Stimulated activated CD8-positive, alpha-beta memory T cell treated with anti-CD3 and anti-CD28 coated beads, Interleukin-7, amount 100 ng/mL, for 24 hours (primary cell): ENCODE measurements at places on chromosomes 5 and 9.

- no peak for DNase-seq
These were observed 8.8 kb upstream of the ASB6 start for GRCh38 chr9:129650680-129651235.

DNA sequence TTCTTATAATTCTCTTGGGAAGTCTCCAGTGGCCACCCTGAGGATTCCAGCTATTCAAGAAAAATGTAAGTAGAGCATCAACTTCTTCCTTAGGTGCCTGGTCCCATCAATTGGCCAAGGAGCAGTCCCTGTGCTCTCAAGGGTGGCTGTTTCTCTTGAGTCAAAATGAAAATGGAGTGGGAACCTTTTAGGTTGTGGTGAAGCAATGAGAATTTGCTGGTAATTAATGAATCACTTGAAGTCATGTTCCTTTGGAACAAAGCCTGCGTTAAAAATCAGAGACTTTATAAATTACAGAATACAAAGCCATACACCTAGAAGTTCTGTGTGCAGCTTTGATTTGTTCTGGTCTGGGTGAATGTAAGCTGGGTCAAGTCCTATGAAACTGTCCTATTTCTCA, 48.9 kb downstream of the IL31RA start:
- DNase-seq: no peak

GRCh38 chr5:150271923-150272322, 17.6 kb downstream of the CAMK2A start:
- DNase-seq: no peak

- DNase-seq: no peak
These were observed 28.6 kb downstream of the RASGEF1C start for GRCh38 chr5:180180421-180180820.

DNA sequence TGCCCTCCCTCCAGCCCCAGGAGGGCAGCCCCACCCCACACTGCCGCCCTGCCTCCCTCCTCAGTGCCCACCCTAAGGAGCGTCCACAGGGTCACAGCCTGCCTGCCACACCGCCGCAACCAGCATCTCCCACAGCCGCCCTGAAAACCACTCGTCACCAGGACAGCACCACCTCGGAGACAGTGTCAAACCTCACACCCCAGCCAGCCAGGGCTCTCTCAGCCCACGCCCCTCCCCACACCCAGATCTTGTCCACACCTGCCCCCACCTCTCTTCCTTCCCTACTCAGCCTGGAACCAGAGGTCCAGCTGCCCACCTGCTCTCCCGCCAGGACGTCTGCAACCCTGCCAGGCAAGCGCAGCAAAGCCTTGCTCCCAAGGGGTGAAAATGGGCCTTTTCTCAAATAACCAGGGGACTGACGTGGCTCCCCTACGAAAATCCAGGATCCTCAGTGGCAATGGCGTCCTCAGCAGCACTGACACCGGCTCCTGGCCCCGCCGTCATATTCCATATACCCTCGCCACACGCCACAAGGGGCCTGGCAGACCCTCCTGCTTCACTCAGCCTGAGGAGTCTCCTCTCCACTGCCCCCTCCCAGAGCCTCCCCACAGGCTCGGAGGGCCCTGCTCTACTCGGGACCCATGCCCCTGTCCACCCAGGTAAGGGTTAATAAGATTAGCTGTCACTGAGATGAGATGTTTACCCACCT, 71.0 kb upstream of the ADAMTS2 start:
- no peak for DNase-seq

- DNase-seq: no peak
These were observed 88.2 kb downstream of the PRRT1B start for GRCh38 chr9:131633491-131634031.

- DNase-seq: no peak
These were observed 66.9 kb downstream of the PSMB7 start for GRCh38 chr9:124348363-124348762.

DNA sequence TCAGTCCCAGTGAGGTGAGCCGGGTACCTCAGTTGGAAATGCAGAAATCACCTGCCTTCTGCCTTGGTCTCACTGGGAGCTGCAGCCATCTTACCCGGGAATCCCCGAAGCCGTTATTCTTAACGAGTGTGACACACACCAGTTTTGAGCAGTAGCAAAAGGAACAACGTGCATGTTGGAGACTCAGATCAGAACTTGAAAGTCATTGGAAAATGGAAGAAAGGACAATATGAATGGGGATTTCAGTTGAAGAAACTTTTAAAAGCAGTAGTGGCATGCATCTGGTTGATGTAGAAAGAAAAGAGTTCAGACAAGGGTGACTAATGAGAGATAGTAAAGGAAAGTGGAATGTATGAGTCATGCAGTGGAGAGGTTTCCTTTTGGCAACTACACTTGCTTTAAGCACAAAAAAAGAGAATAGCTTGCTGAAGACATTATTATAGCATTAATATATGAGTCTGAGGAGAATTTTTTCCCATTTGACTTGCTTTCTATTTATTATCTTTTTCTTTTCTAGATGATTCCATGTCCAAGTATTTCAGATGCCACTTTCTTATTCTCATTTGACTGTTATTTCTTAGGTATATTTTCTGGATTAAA, 44.4 kb upstream of the ANKDD1B start:
- DNase-seq: peak; percentile 9

- no peak for DNase-seq
These were observed 106.3 kb upstream of the NR3C1 start for GRCh38 chr5:143509758-143510221.

DNA sequence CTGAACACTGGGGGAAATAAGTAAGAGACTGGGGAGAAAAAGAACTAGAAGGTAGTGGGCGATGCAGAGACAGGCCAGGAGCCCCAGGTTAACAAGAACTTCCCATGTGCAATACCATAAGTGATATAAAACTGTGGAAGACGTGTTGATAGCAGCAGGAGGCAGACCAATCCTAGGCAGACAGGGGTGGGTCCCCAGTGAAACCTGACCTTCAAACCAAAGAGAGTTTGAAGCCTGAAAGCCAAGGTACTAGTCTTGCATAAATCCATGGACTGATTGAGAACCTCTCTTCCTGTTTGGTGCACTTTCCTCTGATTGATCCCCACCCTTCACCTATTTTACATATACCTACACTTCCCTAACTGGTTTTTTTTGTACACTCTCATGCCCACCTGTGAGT, 15.2 kb upstream of the HEXB start:
- no peak for DNase-seq

DNA sequence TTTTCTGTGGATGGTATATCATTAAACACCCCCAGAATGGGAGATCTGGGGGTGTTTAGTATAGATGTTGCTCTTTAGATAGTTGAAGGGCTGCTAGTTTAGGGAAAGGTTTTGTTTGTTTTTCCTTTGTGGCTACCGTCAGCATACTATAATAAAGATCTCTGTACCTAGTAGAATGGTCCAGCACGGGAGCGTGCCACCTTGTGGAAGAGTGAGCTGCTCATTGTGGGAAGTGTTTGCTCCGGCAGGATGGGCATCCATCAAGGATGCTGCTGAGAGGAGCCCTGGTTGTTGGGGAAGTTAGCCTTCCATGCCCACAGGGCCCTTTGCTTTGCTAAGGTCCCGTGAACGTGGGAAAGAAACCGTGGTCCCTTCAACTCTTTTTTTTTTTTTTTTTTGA, 113.1 kb downstream of the LIFR start:
- DNase-seq: no peak

- no peak for DNase-seq
These were observed 186.5 kb downstream of the ERCC6L2 start for GRCh38 chr9:96062031-96062430.

DNA sequence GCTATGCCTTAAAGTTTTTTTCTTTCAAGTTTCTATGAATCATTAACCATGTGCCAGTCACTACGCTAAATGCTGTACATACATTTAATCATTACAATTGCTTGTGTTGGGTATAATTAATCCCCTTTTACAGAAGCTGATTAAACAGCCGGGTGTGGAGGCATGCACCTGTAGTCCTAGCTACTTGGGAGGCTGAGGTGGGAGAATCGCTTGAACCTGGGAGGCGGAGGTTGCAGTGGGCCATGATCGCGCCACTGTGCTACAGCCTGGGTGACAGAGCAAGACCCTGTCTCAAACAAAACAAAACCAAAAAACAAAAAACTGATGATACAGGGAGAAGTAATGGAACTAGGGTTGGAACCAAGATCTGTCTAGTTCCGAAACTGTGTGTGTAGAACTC, 1.2 kb upstream of the UBE2R2 start:
- no peak for DNase-seq

GRCh38 chr9:68482548-68482947, 58.1 kb downstream of the TMEM252 start:
- no peak for DNase-seq

GRCh38 chr9:79026316-79026715, 545.4 kb upstream of the TLE4 start:
- DNase-seq: no peak

DNA sequence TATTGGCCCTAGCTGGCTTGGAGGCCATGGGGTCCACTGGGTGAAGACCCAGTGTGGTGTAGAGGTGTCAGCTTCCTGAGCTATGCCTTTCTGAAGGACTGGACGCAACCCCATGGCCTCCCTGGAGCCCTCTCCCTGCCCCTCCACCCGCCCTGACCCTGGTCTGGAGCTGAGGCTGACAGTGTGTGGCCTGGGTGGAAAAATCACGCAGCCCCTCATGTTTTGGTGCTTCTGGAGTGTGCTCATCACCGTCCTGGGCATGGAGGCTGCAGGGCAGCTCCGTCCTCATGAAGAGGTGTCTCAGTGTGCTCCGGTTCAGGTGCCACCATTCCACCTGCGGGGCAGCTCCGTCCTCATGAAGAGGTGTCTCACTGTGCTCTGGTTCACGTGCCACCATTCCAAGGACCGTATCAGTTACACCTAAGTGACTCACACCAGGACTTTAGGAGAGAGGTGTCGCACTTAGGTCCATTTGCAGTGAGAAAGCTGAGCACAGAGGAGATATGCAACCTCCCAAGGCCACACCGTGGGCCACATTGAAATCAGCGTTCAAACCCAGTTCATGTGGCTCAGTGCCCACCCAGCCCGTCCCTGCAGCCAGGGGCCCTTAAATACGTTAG, 214.3 kb upstream of the IRX1 start:
- DNase-seq: no peak

DNA sequence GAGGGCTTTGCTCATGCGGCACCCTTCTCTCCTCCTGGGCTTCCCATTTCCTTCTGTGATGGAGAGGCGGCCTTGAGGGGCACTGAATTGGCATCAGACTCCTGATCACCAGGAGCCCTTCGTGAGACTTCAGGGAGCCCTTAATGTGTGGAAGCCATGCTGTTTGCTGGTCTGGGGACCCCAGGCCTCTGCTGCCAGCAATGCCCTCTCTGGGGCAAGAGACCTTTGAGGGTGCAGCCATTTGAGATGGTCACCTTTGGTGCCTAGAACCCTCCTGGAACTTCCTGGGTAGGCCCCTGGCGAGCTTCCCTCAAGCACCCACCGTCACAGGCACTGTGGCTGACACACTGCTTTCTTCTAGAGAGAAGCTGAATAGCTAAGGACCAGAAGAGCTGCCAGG, 338.7 kb upstream of the IRX4 start:
- DNase-seq: no peak

GRCh38 chr9:14180093-14180959, 133.6 kb downstream of the NFIB start:
- DNase-seq: no peak

- DNase-seq: no peak
These were observed 652.6 kb downstream of the CETN3 start for GRCh38 chr5:89756955-89757354.

DNA sequence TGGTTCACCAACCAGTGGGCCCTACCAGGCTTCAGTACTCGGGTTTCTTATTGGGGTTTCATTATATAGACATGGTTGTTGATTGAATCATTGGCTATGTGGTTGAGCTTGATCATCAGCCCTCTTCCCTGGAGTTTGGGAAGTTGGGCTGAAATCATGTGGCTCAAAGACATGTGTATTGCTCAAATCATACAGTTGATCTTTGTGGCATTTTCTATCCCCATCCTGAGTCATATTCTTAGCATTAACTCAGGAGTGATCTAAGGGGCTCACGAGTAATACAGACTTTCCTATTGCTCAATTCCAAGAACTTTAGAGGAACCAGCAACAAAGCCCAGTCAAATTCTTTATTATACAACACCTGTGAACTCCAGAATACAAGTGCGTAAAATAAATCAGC, 66.2 kb downstream of the SMC5 start:
- DNase-seq: no peak

- DNase-seq: no peak
These were observed 19.2 kb downstream of the SLC27A6 start for GRCh38 chr5:128984480-128984879.

DNA sequence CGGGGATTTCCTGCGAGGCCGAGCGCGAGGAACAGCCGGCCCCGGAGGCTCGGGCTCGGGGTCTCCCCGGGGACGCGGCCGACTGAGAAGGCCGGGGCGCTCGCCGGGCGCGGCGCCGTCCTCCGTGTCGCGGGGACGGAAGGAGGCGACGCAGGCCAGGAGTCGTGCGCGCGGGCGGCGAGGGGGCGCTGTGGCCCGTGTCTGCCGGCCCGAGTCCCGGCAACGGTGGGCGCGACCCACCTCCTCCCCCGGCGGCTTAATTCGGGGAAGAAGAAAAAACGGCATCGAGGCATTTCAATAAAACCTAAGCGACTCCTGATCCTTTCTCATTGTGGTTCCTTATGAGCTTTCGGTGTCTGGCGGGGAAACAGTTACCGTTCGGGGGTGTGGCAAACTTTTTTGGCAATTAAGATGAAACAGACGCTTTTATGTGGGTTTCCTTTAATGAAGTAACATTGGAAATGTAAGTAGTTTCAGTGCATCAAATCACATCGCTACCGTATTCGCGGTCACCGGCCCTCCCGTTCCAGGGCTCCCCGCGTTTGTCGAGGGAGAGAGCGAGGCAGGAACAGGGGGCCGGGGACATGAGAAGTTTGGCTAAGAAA, 3.7 kb upstream of the IRX2 start:
- DNase-seq: no peak

DNA sequence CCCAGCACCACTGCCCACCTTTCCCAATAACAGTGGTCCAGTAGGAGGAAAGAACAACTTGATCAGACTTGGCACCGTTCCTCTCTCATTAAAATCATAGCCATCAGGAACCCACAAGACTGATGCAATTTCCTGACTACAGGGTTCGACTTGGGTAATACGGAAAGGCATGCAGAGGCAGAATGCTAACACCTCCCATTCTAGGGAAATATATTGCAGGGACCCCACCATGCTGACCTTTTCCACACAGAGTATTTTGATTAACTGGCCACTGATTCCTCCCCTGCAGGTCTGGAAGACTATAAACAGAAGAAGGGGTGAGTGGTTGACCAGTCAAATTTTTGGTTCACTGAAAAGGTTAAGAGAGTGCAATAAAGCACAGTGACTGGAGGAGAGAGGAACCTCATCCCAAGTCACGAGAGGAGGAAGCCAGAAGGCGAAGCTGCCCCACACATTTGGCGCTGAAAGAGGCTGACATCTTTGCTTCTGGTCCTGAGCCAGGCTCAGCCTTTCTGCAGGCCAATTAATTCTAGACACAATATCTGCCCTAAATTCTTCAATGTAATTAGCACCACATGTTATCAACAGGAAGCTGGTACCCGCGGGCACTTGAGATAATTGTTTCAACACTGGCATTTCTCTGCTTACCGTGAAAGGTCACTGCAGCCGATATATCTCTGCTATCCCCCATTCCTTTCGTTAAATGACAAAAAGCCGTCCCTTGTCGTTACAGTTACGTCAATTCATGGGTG, 64.7 kb upstream of the SPOCK1 start:
- no peak for DNase-seq
